ENCODE measurements at places on chromosomes 1 and 21. TPM values are rescaled to one million over a fixed set of nuclear protein-coding genes. Genes with fewer than 3 reads are reported as not detected.

DNA sequence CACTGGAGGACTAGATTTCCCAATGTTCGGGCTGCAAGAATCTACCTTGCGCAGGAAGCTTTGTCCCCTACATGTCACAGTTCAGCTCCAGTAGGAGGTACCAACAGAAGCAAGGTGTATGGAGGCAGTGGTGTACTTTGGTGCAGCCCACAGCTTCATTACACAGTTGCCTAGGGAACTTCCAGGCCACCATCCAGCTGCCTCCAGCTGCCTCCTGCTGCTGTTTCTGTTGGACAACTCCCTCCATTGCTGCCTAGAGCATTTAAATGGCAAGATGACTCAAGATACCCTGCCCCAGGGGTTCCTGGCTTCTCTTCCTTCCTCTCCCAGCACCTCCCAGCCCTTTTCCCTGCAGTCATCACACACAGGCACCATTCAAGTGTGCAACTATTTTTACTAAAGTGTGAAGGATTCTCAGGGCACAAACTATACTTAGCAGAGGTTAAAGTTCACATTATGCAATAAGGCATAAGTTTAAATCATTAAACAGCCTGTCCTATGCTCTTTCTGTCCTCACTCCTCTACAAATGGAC is 39.0 kb upstream of the ATP1A1 start:
- H3K4me1 ChIP-seq: no peaks in the 10 kb centered on the region
- DNase-seq: no peak
- H3K27me3 ChIP-seq: peaks cover 10% of the 10 kb centered on the region
- H3K4me3 ChIP-seq: no peak overlapping the region
- H3K27ac ChIP-seq: no peak overlapping the region

GRCh38 chr1:209207701-209208286 is 375.7 kb upstream of the CAMK1G start:
- H3K4me1 ChIP-seq: no peaks in the 10 kb centered on the region
- no peak for DNase-seq
- no peak overlapping the region for H3K27ac ChIP-seq
- no peak overlapping the region for H3K4me3 ChIP-seq

GRCh38 chr1:50414853-50415234 is 8.4 kb downstream of the DMRTA2 start:
- peaks cover 7% of the 10 kb centered on the region for H3K36me3 ChIP-seq
- no peak overlapping the region for H3K4me3 ChIP-seq
- H3K27ac ChIP-seq: no peak overlapping the region
- H3K27me3 ChIP-seq: peaks cover 67% of the 10 kb centered on the region
- DNase-seq: no peak
- H3K4me1 ChIP-seq: peaks cover 13% of the 10 kb centered on the region

- peaks cover 16% of the 10 kb centered on the region for H3K4me1 ChIP-seq
- DNase-seq: no peak
- no peaks in the 10 kb centered on the region for H3K36me3 ChIP-seq
- H3K27ac ChIP-seq: no peak overlapping the region
These were observed 43.3 kb downstream of the IL23R start for GRCh38 chr1:67209521-67209920.

- H3K27ac ChIP-seq: peak overlapping the region; percentile 55
- no peaks in the 10 kb centered on the region for H3K27me3 ChIP-seq
- no peak overlapping the region for H3K4me3 ChIP-seq
- peaks cover 29% of the 10 kb centered on the region for H3K4me1 ChIP-seq
- H3K36me3 ChIP-seq: peaks cover 79% of the 10 kb centered on the region
These were observed 32.1 kb downstream of the PCSK9 start for GRCh38 chr1:55071477-55071876.

- no peaks in the 10 kb centered on the region for H3K27me3 ChIP-seq
- no peak overlapping the region for H3K27ac ChIP-seq
These were observed 248.6 kb upstream of the DEPDC1 start for GRCh38 chr1:68745451-68745850.

DNA sequence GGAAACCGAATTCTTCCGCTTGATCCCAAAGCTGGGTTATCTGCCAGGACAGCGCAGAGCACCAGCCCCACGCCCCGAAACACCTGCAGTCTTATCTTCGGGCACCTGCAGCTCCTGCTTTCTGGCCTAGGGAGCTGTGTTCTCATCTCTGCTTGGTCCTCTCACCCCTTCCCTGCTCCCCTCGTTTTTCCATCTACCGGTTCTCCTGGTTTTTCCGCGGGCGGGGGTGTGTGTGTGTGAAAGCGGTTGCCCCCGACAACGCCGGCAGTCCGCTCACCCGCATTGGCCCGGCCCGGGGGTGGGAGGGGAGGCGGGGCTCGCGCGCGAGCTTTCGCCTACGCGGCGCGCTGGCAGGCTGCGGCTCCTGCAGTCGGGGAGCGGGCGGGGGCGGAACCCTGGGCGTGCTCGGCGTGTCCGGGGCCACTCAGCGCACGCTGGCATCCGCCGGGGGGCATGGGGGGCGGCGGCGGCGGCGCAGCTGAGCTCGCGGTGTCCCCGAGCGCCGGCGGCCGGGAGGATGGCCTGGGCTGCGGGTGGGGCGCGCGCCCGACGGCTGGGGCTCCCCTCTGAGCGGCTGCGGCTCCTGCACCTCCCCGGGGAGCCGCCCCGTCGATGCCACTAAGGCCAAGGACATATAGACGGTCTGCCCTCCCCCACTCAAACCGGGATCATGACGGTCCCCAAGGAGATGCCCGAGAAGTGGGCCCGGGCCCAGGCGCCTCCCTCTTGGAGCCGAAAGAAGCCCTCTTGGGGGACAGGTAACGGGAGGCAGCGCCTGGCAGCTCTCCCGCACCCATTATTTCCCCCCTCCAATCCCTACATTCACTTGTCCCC is 3.2 kb downstream of the ATP8B2 start:
- H3K4me3 ChIP-seq: peak overlapping the region; percentile 77
- peaks cover 43% of the 10 kb centered on the region for H3K36me3 ChIP-seq
- peaks cover 5% of the 10 kb centered on the region for H3K27me3 ChIP-seq
- peaks cover 75% of the 10 kb centered on the region for H3K4me1 ChIP-seq
- peak; percentile 89 for DNase-seq

- H3K27me3 ChIP-seq: no peaks in the 10 kb centered on the region
- no peak for DNase-seq
- no peaks in the 10 kb centered on the region for H3K4me1 ChIP-seq
- no peaks in the 10 kb centered on the region for H3K36me3 ChIP-seq
- H3K4me3 ChIP-seq: no peak overlapping the region
These were observed 37.9 kb upstream of the AHCTF1 start for GRCh38 chr1:246969621-246970020.

GRCh38 chr1:70675737-70676156 is 264.7 kb downstream of the CTH start:
- peaks cover 2% of the 10 kb centered on the region for H3K4me1 ChIP-seq
- no peak overlapping the region for H3K4me3 ChIP-seq
- no peak overlapping the region for H3K27ac ChIP-seq
- H3K27me3 ChIP-seq: no peaks in the 10 kb centered on the region

DNA sequence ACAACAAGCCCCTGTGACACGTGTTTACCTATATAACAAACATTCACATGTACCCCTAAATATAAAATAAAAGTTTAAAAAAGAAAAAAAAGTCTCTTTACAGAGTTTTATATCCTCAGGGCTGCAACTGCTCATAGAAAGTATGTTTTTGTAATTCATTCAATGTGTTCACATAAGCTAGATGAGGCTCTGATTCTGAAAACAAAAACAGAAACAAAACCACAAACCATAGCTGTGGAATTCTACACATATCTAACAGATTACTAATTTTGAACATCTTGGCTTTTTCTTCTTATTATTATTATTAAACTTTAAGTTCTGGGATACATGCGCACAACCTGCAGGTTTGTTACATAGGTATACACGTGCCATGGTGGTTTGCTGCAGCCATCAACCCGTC is 579.6 kb upstream of the ZRANB2 start:
- H3K27ac ChIP-seq: no peak overlapping the region
- no peak for DNase-seq
- H3K36me3 ChIP-seq: no peaks in the 10 kb centered on the region
- H3K27me3 ChIP-seq: no peaks in the 10 kb centered on the region
- no peak overlapping the region for H3K4me3 ChIP-seq
- H3K4me1 ChIP-seq: no peaks in the 10 kb centered on the region

GRCh38 chr1:169933984-169934725 is 40.5 kb upstream of the SCYL3 start:
- H3K27me3 ChIP-seq: no peaks in the 10 kb centered on the region
- H3K4me1 ChIP-seq: no peaks in the 10 kb centered on the region
- H3K4me3 ChIP-seq: no peak overlapping the region
- no peaks in the 10 kb centered on the region for H3K36me3 ChIP-seq

GRCh38 chr1:153791648-153792253 is 16.5 kb downstream of the SLC27A3 start:
- peaks cover 13% of the 10 kb centered on the region for H3K27me3 ChIP-seq
- DNase-seq: no peak
- H3K4me3 ChIP-seq: peak overlapping the region; percentile 17
- peaks cover 4% of the 10 kb centered on the region for H3K36me3 ChIP-seq
- H3K4me1 ChIP-seq: peaks cover 48% of the 10 kb centered on the region

GRCh38 chr1:197017558-197018146 is 40.3 kb downstream of the CFHR5 start:
- DNase-seq: no peak
- no peaks in the 10 kb centered on the region for H3K4me1 ChIP-seq
- H3K36me3 ChIP-seq: no peaks in the 10 kb centered on the region
- no peak overlapping the region for H3K4me3 ChIP-seq
- H3K27me3 ChIP-seq: no peaks in the 10 kb centered on the region

- H3K4me1 ChIP-seq: peaks cover 74% of the 10 kb centered on the region
- peak overlapping the region; percentile 60 for H3K27ac ChIP-seq
- no peak overlapping the region for H3K4me3 ChIP-seq
These were observed 24.4 kb upstream of the LEPR start for GRCh38 chr1:65395887-65396612.

- H3K27me3 ChIP-seq: no peaks in the 10 kb centered on the region
- H3K4me3 ChIP-seq: no peak overlapping the region
- no peaks in the 10 kb centered on the region for H3K4me1 ChIP-seq
- no peaks in the 10 kb centered on the region for H3K36me3 ChIP-seq
- no peak for DNase-seq
These were observed 308.5 kb upstream of the ADAMTS5 start for GRCh38 chr21:27275294-27275927.

DNA sequence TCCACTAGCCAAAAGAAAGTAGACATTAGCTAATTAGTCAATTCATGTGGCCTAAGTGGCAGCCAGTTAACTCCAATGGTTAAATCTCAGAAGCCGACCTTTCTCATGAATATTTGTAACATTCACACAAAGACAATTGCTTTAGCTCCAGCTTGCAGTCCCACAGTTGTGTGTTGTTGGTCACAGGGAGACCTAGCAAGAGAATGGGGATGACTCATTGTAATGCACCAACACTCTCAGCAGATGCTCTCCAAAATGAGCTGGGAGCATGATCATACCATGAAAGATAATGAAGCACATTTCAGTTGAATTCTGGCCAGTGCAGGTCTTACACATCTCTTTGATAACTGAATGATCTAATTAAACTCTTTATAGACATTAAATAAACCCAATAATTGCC is 160.4 kb downstream of the HLX start:
- no peak for DNase-seq
- H3K27ac ChIP-seq: no peak overlapping the region
- peaks cover 4% of the 10 kb centered on the region for H3K4me1 ChIP-seq
- no peaks in the 10 kb centered on the region for H3K36me3 ChIP-seq
- no peak overlapping the region for H3K4me3 ChIP-seq
- H3K27me3 ChIP-seq: no peaks in the 10 kb centered on the region

DNA sequence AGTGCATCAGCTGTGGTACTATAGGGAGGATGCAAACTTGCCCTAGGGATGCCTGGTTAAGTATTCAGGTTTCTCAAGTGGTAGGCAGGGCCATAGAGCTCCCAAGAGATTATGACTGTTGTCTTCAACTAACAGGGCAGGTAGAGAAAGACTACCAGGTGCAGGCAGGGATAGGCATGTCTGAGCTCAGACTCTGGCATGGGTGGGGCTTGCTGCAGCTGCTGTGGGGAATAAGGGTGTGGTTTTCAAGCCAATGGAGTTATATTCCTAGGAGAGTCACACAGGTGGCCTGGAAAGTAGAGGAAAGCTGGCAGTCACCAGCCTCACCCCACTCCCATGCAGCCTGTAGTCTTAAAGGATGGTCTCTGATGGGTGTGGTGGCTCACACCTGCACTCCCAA is 673.4 kb upstream of the ADGRL4 start:
- H3K36me3 ChIP-seq: no peaks in the 10 kb centered on the region
- no peak overlapping the region for H3K4me3 ChIP-seq
- H3K27me3 ChIP-seq: no peaks in the 10 kb centered on the region
- DNase-seq: no peak

- H3K36me3 ChIP-seq: no peaks in the 10 kb centered on the region
- peaks cover 11% of the 10 kb centered on the region for H3K4me1 ChIP-seq
- H3K27me3 ChIP-seq: peaks cover 9% of the 10 kb centered on the region
- H3K27ac ChIP-seq: no peak overlapping the region
These were observed 81.1 kb downstream of the TNFSF18 start for GRCh38 chr1:172969611-172970010.

GRCh38 chr1:44029260-44029910 is 1.9 kb downstream of the SLC6A9 start:
- peaks cover 32% of the 10 kb centered on the region for H3K4me1 ChIP-seq
- DNase-seq: no peak
- H3K36me3 ChIP-seq: no peaks in the 10 kb centered on the region
- H3K27ac ChIP-seq: peak overlapping the region; percentile 94

DNA sequence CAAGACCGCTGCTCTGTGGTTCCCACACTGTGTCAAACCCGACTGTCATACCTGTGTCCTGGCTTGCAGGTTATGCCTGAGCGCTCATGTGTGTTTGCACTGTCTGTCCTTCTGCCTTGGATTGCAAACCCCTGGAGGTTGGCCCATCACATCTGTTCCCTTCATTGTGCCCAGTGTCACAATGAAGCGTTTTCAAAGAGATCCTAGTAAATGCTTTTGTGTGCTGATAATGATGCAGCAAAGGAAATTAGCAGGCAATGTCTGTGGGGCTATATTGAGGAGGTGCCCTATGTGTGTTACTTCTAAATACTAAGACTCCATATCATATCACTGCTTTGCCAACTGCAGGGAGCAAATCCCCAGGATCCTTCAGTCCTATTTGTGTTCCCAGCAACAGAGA is 424.4 kb upstream of the NFIA start:
- H3K4me1 ChIP-seq: no peaks in the 10 kb centered on the region
- no peaks in the 10 kb centered on the region for H3K36me3 ChIP-seq
- H3K4me3 ChIP-seq: no peak overlapping the region
- H3K27ac ChIP-seq: no peak overlapping the region
- no peak for DNase-seq

The TPR gene
- 117 TPM for total RNA-seq

The KCNA3 gene
- 84.9 TPM for total RNA-seq

The AMPD1 gene
- not detected for total RNA-seq

The RIIAD1 gene
- total RNA-seq: not detected

The ANGPTL3 gene
- total RNA-seq: not detected

The ZNF683 gene
- 0.18 TPM for total RNA-seq

The OLIG2 gene
- not detected for total RNA-seq

The HES5 gene
- not detected for total RNA-seq

The C4BPA gene
- total RNA-seq: not detected

The LDLRAP1 gene
- 26.4 TPM for total RNA-seq

The CFAP107 gene
- total RNA-seq: not detected

All from activated CD4-positive, alpha-beta memory T cell treated with anti-CD3 and anti-CD28 coated beads, Interleukin-2, amount 10 ng/mL, durations not matched to agents 7 days and 5 days (primary cell).